NCI-H2171 (cell line): ENCODE measurements at places on chromosomes 7 and 10.
A peak's percentile ranks its signal among the peaks of the same experiment; 100 is the strongest.

- DNase-seq = no peak
These were observed 25.8 kb upstream of the PCGF5 start for GRCh38 chr10:91194497-91195179.

- no peak for DNase-seq
These were observed at the start of gene TMEM140 for GRCh38 chr7:135147899-135148721. TMEM140 (plus strand) TSS chr7:135148072; CDS start chr7:135164442, 16,370 bp downstream.

- DNase-seq = no peak
These were observed at the start of gene MGAM2 for GRCh38 chr7:142111499-142111898. MGAM2 (plus strand) TSS chr7:142111718; CDS start chr7:142116874, 5,156 bp downstream.

DNA sequence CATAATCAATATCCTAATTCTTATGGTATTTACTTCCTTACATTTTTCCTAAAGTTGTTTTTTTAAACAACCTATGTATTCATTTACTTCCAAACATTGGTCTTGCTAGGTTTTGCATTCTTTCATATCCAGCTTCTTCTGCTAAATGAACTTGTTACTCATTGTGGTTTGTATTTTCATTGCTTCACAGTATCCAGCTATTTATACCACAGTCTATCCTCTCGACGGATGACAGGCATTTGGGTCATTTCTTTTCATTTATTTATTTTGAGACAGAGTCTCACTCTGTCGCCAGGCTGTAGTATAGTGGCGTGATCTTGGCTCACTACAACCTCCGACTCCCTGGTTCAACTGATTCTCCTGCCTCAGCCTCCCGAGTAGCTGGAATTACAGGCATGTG lies 66.8 kb downstream of the CCDC6 start:
- DNase-seq = no peak

DNA sequence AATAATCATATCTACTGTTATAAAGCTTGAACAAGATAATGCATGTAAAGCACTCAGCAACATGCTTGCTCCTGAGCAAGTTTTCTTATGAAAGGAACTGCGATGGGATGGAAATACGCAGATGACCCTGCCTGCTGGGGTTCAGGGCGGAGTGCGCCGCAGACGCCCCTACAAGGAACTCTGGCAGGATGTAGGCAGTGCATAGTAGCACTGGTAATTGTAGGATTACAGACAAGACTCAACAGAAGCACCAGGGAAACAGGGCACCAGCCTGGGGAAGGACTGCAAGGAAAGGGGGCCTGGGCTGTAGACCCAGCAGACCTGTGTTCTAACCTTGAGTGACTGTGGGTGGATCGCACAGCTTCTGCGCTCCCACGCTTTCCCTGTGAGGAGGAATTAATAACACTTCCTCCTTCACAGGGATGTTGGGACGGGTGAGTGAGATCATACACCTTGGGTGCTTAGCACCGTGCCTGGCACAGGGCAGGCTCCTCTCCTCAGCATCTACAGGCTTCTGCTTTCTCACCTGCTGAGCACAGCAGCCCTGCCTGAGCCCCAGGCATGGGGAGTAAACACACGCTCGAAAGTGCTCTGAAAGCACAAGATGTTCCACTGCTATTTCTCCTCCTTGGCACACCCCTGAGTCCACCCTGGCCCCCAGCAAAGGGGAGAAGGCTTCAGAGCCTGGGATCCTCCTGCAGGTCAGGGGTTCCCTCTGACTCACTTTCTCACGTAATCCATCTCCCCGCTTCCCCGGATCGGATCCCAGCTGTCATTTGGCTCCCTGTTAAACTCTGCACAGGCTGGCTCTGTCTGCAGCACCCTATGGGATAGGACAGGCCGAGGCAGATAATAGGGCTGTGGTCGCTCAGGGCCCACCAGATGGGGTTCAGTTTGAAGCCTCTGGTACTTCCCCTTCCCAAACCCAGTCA lies 19.2 kb downstream of the ITPRIP start:
- no peak for DNase-seq

- peak; percentile 44 for DNase-seq
These were observed 27.7 kb downstream of the BTBD16 start for GRCh38 chr10:122298598-122299301.

GRCh38 chr7:83708531-83708930 lies 59.6 kb upstream of the SEMA3E start:
- DNase-seq = no peak

DNA sequence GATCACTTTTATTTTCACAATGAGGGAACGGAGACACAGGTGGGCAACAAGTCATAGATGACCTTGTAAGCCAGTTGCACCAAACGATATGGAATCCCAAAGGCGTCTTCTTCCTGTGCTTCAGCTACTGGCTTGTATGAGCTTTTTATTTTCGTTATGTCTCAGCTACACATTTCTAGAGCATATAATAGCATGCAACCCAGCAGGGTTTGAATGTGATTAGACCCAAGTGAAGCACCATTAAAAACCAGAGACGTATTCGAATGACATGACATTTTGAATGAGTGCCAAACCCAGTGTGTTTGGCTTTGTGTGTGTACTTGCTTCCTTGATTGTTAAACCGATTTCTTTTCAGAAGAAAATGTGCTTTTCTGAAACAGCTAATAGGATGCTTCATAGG lies 963.2 kb upstream of the CELF2 start:
- no peak for DNase-seq

GRCh38 chr10:91076991-91077548 lies 143.4 kb upstream of the PCGF5 start:
- no peak for DNase-seq

- no peak for DNase-seq
These were observed 37.0 kb downstream of the PFKP start for GRCh38 chr10:3104251-3104918.

- peak; percentile 63 for DNase-seq
These were observed at the start of gene ADARB2 for GRCh38 chr10:1737222-1738061. ADARB2 (minus strand) TSS chr10:1737525.

DNA sequence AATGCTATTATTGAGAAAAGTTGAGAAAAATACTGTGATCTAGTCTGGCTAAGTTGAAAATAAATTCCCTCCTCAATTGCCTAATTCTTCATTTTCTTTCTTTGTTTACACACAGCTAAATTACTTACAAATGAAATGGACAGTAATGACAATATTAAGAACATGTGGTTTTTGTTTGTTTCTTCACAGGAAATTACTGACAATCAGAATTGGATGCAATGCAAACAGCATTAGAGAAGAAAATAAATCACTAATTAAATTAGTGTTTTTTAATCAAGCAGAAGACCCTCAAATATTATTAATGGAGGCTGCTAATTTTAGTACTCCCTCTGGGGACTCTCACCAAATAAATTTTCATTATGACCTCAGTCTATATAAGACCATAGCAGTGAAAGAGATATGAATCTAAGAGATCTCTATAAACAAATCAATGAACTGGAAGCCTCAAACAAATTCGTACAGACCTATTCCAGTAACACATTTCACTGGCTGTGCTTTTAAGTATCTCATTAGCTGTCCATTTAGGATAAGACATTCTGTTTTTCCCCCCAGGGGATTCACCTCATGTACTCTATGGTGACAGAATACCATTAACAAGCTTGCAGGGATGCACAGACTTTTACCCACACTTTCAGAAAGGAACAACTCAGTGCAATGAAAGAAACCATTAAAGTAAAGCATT lies 202.0 kb upstream of the DGKB start:
- peak; percentile 67 for DNase-seq

DNA sequence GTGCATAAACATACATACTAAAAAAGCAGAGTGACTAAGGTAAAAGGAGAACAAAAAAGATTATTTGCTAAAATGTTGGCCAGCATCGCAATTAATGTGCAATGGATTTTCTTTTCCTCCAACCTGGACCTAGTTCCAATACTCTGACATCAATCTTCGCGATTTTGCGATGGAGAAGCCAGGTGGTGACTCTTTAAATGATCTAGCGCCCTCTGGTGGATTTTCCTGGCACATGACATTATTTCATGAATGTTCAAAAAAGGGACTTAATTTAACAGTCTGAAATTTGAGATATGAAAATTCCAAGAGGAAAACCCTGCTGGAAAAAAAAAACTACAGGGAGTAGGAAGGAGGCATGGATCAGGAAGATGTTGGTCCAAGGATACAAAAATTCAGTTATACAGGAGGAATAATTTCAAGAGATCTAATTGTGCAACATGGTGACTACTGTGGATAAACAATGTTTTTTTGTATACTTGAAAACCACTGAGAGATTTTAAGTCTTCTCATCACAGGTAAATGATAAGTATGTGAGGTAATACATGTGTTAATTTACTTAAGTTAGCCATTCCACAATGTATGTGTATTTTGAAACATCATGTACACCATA lies 4.3 kb upstream of the KCNMA1 start:
- DNase-seq = peak; percentile 48

- no peak for DNase-seq
These were observed 38.1 kb downstream of the RTKN2 start for GRCh38 chr10:62230344-62231121.

DNA sequence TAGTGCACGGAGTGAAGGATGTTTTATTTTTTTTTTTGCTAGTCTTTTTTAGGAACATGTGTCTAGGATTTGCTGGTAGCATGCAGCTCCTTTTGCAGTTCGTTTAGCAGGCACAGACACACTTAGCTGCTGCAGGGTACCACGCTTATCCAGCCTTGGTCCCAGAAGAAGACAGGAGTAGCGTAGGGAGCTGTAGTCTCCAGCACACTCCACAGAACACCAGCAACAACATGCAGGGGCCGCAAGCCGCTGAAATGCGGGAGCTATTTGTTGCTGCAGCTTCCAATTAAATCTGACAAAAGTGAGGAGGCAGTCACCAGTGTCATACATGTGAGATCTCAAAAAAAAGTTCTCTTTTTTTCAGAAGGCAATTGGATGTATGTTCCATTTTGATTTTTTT lies 486.2 kb upstream of the KLF6 start:
- DNase-seq = no peak

GRCh38 chr10:119207713-119208552 lies 562 bp downstream of the GRK5 start:
- peak; percentile 9 for DNase-seq

- DNase-seq = no peak
These were observed 34.9 kb downstream of the ZCCHC24 start for GRCh38 chr10:79410315-79411094.

DNA sequence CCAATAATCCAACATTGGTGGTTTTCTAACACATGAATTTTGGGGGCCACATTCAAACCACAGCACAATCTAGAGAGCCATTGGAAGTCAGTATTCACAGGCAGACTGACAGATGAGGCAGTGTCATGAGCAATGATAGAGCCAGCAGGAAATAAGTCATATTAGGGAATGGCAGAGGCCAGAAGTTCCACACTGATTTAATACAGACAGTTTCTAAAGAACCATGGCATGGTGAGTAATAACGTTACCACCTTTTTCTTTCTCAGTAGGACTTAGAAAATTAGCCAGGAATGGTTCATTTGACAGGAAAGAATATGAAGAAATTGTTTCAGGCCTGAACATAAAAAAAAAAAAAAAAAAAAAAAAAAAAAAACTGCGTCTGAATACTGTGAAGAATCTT lies 210.3 kb downstream of the GPAM start:
- DNase-seq = no peak

GRCh38 chr10:37733822-37734221 lies 123.6 kb downstream of the ZNF248 start:
- DNase-seq = no peak

DNA sequence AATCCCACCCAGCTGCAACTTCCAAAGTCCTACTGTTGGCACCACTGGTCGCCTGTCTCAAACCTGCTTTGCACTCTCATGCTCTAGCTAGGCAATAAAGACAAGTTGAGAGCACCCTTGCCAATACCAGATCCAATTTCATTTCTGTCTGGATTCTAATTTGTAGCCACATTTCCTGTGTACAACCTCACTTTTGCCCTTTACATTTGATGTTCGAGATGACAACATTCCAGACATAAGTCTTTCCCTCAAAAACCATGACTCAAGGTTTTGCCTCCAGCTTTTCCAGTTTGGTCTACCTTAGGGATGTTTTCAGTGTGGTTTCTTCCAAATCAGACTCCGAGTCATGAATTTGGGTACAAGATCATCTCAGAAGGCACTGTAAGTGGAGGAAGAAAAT lies 309.0 kb downstream of the GPAM start:
- no peak for DNase-seq

DNA sequence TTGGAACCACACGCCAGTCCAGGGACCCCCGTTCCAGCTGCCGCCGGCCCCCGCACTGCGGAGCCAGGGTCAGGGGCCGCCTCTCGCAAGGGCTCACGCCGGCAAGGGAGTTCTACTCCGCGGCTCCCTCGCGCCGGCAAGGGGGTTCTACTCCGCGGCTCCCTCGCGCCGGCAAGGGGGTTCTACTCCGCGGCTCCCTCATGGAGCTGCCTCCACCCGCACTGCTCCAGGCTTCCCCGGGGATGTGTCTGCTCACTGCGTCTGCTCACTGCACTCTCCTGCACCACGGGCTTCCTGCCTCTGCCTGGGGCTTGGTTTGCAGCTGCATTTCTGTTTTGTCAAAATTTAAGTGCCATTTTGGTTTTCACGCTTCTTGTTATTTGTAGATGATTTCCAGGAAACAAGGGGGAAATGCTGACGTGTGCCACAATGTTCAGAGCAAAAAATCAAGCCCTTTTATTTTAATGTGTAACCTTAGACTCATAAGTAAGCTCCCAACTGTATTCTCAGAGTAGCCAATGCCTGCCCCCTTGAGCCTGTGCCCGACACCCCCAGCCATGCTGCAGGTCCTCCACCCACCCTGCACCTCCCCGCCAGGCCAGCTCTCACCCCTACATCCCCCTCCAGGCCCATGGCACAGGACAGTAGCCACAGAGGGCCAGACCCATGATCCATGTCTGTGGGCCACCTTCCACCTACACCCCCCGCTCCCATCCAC lies 246.2 kb downstream of the MAD1L1 start:
- DNase-seq = no peak
